Activated CD4-positive, CD25-positive, alpha-beta regulatory T cell (primary cell): ENCODE measurements at places on chromosomes 16 and 17.

DNA sequence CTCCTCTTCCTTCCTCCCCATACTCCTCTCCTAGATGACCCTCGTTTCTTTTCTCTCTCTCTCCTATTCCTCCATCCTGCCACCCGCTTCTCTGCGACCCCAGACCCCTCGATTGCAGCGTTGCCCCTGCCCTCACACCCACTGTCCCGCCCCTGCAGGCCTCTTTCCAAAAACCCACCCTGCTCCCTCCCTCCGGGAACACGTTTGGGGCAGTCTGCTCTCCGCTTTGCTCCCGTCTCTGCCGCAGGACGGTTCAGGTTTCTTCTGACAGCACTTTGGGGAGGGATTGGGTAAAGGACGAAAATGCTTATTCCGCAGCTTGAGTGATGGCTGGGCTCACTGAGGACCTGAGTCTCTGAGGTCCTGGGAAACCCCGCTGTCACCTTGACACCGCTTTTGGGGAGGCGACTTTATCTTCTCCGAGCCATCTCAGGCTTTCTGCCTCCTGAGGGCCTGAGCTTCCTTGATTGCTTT lies 690 bp downstream of the NDE1 start:
- peak; percentile 7 for DNase-seq

DNA sequence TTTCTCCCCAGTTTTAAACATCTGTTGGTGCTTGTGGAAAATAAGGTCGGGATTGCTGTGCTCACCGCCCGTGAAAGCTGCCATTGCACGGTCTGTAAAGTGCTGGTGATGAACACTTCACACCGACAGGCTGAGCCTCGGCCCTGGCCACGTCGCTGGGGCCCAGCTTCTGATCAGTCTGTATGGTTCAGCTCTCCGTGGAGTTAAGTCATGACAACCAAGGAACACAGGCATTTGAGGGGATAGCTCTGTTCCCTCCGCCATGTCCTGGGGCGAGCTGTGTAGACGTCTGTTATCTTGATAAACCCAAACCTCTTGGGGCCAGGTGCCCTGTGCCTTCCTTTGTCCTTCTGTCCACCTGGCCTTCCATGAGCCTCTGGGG lies 110.6 kb downstream of the METRNL start:
- DNase-seq = no peak

GRCh38 chr16:54316095-54316889 lies 29.7 kb upstream of the IRX3 start:
- no peak for DNase-seq

GRCh38 chr17:49388692-49389513 lies 25.8 kb downstream of the PHB1 start:
- no peak for DNase-seq

- DNase-seq = no peak
These were observed 1.6 kb upstream of the LDAF1 start for GRCh38 chr16:21156767-21157467.

GRCh38 chr17:73798111-73798748 lies 154.0 kb upstream of the SDK2 start:
- no peak for DNase-seq

- no peak for DNase-seq
These were observed 114.4 kb downstream of the ASIC2 start for GRCh38 chr17:33178681-33179080.

- no peak for DNase-seq
These were observed 825 bp downstream of the HEATR6 start for GRCh38 chr17:60077672-60078519.

DNA sequence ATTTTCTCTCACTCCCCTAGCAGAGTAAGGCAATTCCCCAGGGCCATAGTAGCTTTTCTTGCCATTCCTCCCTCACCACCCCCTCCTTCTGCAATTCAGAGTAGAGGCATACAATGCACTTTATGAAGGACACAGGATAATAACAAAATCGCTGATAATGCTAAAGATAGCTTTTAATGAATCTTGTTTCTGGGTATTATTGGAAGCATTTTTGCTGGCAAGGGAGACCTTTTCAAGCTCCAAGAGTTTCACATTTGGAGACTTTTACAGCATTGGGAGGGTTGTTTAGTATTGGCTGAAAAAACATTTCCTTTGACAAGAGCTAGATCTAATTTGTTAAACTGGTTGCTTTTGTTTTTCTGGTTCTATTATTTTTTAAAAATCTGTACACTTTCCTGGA lies 573.0 kb upstream of the C16orf82 start:
- no peak for DNase-seq

- DNase-seq = no peak
These were observed 299 bp downstream of the NUP85 start for GRCh38 chr17:75205793-75206163.

DNA sequence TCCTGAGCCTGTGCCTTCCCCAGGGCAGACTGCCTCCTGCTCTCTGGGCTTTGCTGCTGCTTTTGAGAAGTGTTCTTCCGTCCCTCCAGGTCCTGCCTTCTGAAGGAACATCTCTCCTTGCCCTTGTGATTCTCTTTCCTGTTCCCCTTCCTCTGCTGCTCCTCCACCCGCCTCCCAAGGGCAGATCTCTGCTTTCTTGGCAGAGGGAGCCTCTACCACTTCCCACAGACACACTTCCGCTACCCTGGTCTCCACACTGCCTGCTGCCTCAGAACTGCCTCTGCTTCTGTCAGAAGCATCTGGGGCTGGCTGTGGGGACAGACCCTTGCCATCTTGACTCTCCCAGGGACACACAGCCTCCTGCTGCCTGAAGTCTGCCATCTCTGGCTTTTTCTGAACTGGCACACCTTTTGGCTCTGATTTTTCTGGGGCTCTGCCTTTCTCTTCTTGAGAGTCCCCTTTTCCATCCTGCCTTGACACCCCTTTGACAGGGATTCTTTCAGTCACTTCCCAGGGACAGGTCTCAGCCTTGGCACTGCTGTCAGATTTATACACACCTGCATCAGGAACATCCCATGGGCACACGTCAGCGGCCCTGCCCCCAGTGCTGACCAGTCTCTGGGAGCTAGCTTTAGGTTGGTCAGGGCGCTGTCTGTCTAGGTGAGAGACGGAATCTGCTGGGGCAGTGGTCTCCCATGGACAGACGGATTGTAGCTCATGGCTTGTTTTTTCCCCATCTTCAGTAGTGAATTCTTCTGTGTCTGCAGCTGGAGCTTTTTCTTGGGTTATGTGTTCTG lies 16.6 kb downstream of the GPR179 start:
- DNase-seq = no peak

- no peak for DNase-seq
These were observed 996 bp downstream of the SUMO2 start for GRCh38 chr17:75181608-75182318.

DNA sequence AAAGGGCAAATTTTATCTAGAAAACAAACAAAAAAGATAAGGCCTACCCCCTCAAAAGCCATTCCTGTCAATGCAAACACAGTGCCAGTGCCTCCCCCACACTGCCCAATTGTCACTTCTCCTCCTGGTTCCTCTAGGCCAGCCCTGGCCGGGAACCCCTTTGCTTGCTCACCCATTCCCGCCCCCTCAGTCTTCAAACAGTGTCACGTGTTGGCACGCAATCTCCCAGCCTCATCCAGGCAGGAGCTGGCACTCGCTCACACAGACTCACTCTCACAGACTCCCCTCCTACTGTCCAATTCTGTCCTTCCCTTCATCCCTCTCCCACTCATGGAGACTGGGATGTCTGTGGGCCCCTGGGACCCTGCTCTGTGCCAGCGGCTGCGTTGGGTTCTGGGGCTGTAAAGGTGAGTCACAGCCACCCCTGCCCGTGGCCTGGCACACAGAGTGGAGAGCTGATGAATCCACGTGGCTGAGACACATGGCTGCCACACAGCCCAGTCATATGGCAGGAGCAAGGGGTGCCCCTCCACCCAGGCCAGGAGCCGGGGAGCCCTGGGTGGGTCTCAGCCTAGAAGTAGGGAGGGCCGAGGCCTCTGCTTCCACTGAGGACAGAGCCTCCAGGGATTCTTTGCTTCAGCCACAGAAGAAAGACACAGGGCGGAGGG lies 54.8 kb downstream of the VAC14 start:
- DNase-seq = no peak

DNA sequence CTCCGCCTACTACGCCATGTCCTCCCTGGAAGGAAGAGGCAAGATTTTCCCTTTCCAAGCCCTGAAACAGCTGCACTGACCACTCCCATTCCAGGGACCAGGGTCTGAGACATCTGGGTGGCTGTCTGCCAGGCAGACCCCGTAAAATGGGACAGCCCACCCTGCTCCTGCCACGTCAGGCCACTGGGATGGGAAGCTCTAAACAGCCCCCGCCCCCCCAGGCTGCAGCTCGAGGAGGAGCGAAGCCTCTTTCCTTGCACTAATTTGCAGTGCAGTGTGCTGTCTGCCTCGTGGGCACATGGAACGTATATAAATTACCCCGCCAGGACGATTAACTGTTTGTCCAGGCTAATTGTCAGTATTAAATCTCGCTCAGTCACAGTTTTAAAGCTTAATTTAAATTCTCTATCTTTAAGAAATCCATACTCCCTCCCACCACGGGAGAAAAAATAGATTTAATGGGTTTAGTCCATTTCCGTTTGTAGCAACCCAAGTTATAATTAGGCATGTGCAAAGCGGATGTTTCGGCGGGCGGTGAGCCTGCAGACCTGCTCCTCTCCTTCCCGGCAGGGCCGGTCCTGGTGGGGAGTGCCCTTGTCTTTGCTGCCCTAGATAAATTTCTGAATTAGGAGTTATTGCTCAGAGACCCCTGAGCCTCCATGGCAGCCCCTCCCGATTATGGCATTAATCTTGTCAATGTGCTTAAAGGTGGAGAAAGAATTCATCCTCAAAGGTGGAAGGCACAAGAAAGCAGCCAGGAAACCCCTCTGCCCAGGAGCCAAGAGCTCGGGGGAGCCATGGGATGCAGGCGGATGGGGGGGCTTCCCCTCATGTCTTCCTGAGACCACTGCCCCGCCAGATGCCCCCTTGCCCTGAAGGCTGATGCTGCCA lies 268.0 kb upstream of the TNRC6C start:
- no peak for DNase-seq

DNA sequence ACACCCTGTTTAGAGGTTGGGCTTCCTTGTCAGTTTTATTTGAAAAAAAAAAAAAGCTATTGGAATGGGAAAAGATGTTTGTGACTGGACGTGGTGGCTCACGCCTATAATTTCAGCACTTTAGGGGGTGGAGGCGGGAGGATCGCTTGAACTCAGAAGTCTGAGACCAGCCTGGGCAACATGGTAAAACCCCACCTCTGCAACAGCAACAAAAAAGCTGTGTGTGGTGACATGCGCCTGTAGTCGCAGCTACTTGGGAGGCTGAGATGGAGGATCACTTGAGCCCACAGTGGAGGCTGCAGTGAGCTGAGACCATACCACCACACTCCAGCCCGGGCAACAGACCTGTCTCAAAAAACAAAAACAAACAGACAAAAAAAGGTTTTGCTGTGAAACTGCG lies 66.1 kb upstream of the SIAH1 start:
- no peak for DNase-seq

GRCh38 chr17:41976142-41976768 lies 9.7 kb downstream of the CNP start:
- no peak for DNase-seq

DNA sequence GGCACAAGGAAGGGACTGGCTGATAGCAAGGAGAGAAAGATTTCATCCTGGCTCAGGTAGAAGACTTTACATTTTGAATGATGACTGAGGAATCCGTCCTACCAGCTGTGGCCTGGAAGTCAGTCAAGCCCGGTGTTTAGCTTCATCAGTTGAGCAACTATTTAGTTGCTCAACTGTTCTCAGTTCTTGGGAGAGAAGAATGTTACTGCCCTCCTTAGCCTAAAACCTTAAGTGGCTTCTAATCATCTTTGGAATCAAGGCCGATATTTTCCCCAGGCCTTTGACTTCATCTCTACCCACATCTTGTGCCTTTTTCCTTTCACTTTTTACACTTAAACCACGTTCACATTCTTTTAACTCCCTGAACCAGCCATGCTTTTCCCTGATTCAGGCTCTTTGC lies 17.3 kb upstream of the RBL2 start:
- no peak for DNase-seq

GRCh38 chr17:81651692-81652091 lies 4.7 kb downstream of the PDE6G start:
- DNase-seq = no peak

DNA sequence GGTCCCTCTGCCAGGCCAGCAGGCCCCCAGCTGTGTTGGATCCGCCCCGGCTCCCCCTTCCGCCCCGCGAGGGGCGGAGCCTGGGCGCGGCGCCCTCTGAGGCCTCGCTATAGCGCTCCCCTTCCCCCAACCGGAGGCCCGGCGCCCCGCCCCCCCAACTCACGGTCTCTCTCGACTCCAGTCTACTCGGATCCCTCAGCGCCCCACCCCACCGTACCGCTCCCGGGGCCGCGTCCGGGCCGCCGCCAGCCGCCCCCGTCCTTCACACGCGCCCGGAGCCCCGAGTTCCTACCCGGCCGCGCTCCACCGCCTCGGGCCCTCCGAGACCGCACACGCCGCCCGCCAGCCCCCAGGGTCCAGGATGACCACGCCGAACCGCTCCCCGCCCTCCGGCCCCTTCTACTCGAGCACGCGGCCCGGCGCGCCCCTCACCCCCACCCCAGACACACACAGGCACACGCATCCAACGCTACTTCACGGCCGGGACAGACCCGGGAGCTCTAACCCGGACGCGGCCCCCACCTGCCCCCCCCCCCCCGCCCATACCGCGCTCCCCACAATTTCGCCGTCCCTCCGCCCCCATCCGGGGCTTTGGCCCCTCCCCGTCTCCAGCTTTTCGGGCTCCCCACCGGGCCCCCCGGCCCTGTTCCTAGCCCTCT lies 1.4 kb downstream of the PHF23 start:
- DNase-seq = peak; percentile 69

DNA sequence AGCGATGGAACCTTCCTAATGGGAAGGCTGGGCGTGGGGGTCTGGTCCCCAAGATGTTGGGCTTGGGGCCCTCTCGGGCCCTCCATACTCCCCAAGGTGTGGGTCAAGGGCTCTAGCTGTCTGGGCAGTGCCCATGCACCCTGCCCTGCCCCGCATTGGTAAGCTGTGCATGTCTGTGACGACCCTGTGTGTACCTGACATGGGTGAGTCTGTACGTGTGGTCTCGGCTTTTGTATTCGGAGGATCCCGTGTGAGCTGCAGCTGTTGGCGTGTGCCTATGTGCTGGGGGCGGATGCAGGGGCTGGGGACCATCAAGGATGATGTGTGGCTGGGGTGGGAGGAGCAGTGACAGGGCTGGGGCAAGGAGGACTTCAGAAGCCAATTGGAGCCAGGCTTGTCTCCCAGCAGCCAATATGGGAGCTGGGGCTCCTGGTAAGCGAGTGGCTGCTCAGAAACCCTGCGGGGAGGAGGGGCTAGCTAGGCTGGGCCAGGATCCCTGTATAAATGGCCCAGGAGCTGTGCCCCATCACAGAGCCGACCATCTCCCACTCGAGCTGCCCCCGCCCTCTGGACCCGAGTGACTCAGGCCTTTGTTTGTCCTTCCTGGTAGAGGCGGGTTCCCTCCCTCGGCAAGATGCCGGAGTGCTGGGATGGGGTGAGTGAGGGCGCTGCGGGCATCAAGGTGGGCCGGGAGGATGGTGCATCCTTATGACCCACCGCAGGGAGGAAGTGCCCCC lies at the start of gene NDRG4:
TSS of gene NDRG4 (plus strand) at position 529 of the 737 bp plus-strand sequence. CDS start at position 635, 106 bp downstream.
- DNase-seq = no peak
